Upper lobe of right lung (tissue), 1 donor: ENCODE measurements at places on chromosomes 11 and 22. TPM values are rescaled to one million over a fixed set of nuclear protein-coding genes. Genes with fewer than 3 reads are reported as not detected.
A peak's percentile ranks its signal among the peaks of the same experiment; 100 is the strongest.

Gene SPON1
- 76.8 TPM for total RNA-seq

Gene C11orf86
- total RNA-seq: not detected

GRCh38 chr11:69812946-69813345 is 6.3 kb downstream of the FGF3 start:
- no peaks in the 10 kb centered on the region for H3K4me1 ChIP-seq
- DNase-seq: no peak
- H3K27me3 ChIP-seq: peaks cover 32% of the 10 kb centered on the region
- H3K27ac ChIP-seq: no peak overlapping the region
- H3K4me3 ChIP-seq: no peak overlapping the region

DNA sequence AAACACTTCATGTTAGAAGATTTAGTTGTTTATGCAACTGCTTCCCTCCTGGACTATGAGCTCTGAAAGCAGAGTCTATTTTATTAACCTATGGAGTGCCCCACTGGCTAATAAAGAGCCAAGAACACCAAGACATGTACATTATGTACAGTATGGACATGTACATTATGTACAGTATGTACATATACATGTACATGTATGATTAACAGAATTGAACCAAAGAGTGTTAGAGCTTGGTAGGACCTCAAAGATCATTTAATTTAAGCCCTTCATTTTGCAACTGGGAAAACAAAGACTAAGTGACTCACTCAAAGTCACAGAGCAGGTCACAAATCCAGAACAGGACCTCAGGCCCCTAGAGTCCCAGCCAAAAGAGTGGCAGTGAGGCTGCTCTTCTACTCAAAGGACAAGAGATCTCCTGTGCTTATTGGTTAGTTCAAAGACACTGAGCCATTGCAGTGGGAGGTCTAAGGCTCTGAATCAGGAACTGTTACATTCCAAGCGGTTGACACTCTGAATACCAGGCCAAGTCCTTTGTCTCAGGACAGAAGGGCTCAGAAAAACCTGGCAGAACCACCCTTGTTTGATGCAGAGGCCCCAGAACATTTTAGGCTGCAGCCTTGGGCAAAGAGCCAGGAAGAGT is 103.8 kb downstream of the FAM168A start:
- H3K4me1 ChIP-seq: no peaks in the 10 kb centered on the region
- no peak overlapping the region for H3K4me3 ChIP-seq
- H3K27me3 ChIP-seq: no peaks in the 10 kb centered on the region
- H3K27ac ChIP-seq: no peak overlapping the region
- DNase-seq: no peak

Gene CASP5
- total RNA-seq: 1.9 TPM

- H3K4me1 ChIP-seq: no peaks in the 10 kb centered on the region
- DNase-seq: no peak
- no peak overlapping the region for H3K27ac ChIP-seq
- no peaks in the 10 kb centered on the region for H3K27me3 ChIP-seq
- H3K36me3 ChIP-seq: no peaks in the 10 kb centered on the region
Observed at GRCh38 chr11:10770626-10771254, 19.7 kb downstream of the CTR9 start.

DNA sequence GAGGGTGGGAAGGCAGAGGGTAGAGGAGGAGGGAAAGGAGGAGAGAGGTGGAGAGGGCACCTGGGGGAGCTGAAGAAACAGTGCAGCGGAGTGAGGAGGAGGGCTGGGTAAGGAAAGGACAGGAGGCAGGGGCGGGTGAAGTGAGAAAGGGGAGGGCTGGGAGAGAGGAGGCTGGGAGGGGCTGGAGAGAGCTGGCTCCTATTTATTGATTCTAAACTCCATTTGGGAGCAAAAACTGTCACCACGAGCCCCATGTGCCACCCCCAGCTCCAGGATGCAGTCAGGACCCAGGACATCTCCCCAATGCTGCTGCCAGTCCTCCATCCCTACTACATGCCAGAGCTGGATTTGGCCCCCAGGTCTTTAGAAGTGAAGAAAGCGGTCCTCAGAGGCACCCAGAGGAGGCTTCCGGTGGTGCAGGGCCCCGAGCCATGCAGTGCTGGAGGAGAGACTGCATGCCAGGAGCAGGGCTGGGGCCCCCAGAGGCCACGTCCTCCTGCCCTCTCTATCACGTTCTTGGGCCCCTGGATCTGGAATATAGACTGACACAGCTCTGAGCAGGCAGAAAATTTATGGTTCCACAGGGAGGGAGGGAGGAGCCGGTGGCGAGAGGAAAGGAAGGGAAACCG is 53.7 kb downstream of the SLC22A12 start:
- H3K36me3 ChIP-seq: no peaks in the 10 kb centered on the region
- H3K4me3 ChIP-seq: no peak overlapping the region
- no peak for DNase-seq
- no peak overlapping the region for H3K27ac ChIP-seq

Gene WBP2NL
- total RNA-seq: 1.3 TPM

- H3K4me3 ChIP-seq: no peak overlapping the region
- peaks cover 7% of the 10 kb centered on the region for H3K27me3 ChIP-seq
- no peaks in the 10 kb centered on the region for H3K36me3 ChIP-seq
- H3K27ac ChIP-seq: peak overlapping the region; percentile 51
- peaks cover 26% of the 10 kb centered on the region for H3K4me1 ChIP-seq
Observed at GRCh38 chr11:76665172-76665571, 5.4 kb downstream of the LRRC32 start.

DNA sequence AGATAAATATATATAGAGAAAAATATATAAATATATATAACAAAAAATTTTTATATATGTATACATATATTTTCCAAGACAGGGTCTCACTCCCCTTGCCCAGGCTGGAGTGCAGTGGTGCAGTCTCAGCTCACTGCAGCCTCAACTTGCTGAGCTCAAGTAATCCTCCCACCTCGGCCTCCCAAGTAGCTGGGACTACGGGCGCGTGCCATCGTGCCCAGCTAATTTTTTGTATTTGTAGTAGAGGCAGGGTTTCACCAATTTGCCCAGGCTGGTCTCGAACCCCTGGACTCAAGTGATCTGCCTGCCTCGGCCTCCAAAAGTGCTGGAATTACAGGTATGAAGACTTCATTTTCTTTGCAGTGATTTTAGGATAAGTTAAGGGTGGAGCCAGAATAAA is 38.9 kb upstream of the SEPTIN5 start:
- H3K4me1 ChIP-seq: no peaks in the 10 kb centered on the region
- H3K36me3 ChIP-seq: no peaks in the 10 kb centered on the region
- no peak overlapping the region for H3K4me3 ChIP-seq
- H3K27ac ChIP-seq: no peak overlapping the region

- H3K4me3 ChIP-seq: no peak overlapping the region
- no peaks in the 10 kb centered on the region for H3K36me3 ChIP-seq
- DNase-seq: no peak
- peaks cover 10% of the 10 kb centered on the region for H3K27me3 ChIP-seq
Observed at GRCh38 chr22:26921726-26922125, 264.3 kb downstream of the MIAT start.
